ENCODE measurements at places on chromosomes 5 and 9. TPM values are rescaled to one million over a fixed set of nuclear protein-coding genes. Genes with fewer than 3 reads are reported as not detected.

The ACTBL2 gene
- total RNA-seq, result 0.07 TPM

The FAM78A gene
- total RNA-seq, result 3.4 TPM

The NEUROG1 gene
- total RNA-seq, result not detected

The ALDH1A1 gene
- total RNA-seq, result 0.44 TPM

The ZNF618 gene
- 13.5 TPM for total RNA-seq
